ENCODE measurements at places on chromosomes 12 and 14.

DNA sequence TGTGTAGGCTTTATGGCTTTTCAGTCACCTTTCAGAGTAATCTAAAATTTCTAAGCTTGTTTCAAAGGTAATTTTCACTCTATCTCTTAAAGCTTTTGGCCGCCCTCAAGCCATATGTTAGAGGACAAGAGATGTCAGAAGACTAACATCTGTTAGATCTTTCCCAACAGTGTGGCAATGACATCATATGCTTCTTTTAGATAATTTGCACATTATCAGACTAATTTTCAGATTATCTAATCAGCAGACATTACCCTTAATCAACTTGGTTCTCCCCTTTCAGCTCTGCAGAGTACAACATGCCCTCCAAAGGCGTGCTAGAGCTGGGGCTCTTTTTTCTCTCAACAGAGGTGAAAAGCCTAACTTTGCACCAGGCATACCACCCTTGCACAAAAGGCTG is 207.1 kb downstream of the DPF3 start:
- peak; percentile 83 for DNase-seq

DNA sequence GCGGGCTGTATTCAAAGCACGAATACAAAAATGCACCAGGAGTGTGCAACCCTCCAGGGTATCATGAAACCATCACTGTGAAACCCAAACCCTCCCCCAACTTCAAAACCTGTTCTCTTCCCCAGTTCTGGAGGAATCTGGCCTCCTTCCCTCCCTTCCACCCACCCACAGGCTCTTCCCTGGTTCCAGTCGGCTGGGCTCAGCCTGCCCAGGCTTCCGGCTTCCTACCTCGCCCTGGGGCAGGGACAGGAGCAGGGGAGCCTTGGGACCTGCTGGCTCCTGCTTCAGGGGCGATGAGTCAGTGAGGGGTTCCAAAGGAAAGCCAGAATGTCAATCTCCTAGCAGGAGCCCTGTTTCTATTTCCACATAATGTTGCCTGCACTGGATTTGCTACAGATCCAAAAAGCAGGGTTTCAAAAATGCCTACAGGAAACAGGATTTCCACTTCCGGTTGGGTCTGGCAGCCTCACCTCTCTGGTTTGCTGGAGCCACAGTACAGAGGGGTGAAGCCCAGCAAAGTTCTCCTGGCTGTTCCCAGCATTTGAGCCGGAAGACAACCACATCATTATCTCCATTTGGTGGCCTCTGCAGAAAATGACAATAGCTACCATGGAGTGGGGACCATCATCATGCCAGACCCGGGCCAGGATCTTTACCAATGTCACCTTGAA is 278.3 kb downstream of the DPF3 start:
- no peak for DNase-seq

DNA sequence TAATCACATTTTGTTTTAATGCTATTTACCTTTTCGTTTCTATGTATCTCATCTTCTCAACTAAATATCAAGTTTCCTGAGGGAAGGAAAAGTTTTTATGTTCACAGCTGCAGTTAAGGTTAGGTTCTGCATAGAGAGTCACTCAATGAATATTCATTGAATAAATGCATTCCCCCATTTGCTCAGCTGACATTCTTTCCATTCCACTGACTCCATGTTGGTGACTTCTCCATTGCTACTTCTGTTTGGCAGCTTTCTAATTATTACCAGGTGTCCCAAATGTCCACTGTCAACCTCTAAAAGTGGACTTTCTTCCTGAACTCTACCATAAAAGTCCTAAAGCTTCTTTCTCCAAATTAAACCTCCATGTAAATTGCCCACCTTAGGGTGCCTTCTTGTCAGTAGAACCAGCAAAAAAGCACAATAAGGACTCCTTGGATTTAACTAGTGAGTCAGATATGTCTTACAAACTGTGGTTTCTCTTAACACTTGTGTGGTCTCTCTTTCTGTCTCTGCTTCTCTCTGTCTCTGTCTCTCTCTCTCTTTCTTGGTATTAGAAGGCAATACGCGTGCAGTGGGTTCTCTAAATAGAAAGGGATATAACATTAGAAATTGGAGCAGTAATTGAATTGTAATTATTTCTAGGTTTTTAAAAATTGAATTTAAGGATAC is 85.9 kb downstream of the TMEM117 start:
- DNase-seq, result no peak

GRCh38 chr12:14896521-14897169 is 11.0 kb upstream of the MGP start:
- peak; percentile 78 for DNase-seq

GRCh38 chr12:25384893-25385248 is 134.1 kb upstream of the KRAS start:
- peak; percentile 27 for DNase-seq

GRCh38 chr12:7158781-7159609 is 28.8 kb downstream of the CLSTN3 start:
- no peak for DNase-seq

DNA sequence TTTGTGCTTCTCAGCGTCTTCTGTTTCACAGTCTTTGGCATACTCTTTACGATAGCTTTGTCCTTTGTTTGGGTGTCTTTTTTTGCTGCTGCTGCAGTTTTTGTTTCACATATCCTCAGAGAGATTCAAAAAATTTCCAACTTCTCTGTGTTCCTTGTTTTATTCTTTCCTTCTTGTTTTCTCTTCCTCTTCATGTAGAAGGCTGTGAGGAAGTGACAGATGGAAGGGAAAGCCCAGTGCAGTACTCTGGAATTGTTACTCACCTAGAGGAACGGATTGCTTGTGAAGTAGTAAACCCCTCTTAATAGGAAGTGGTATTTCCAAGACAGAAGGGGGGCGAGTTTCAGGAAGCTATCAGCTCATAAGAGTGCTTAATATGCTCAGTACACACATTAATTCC is 1.7 kb downstream of the CREBL2 start:
- no peak for DNase-seq

DNA sequence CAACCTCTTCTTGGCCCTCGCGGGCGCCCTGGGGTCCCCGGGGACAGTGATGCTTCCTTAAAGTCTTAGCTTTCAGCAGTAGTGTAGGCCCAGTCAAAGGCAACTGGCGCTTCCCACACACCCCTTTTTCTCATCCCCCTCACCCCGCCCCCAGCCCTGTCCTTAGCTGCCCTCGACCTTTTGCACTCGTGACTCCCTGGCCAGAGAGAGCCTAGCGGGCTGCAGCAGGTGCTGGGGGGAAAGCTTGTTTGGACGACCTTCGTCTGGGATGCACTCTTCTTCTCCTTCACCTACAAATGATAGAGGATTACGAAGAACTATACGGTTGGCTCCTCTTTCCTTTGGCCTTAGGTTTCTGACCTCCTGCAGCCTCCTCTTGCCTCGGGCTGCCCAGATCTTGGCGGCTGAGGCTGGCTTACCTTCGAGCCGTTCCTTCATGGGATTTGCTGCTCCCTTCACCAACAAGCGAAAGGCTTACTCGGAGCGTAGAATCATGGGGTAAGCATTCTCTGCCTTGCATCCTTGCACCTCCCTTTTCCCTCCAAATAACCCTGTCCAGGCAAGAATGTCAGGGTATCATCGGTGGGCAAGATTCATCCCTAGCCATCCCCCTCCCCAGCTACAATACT is 815 bp downstream of the COQ10A start:
- no peak for DNase-seq

DNA sequence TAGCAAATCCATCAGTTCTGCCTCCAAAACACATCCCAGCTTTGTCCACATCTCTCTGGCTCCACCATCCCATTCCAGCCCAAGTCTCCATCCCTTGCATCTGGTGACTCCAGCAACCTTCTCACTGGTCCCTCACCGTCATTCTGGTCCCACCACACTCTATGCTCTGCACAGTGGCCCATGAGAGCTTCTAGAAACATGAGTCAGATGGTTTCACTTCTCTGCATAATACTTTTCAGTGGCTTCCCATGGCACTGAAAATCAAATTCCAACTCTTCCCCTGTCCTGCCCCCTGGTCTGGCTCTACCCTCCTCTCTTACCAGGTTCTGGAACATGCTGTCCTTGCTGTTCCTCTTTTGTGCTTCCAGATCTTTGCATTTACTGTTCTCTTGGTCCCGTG is 17.2 kb upstream of the C12orf76 start:
- DNase-seq, result no peak

DNA sequence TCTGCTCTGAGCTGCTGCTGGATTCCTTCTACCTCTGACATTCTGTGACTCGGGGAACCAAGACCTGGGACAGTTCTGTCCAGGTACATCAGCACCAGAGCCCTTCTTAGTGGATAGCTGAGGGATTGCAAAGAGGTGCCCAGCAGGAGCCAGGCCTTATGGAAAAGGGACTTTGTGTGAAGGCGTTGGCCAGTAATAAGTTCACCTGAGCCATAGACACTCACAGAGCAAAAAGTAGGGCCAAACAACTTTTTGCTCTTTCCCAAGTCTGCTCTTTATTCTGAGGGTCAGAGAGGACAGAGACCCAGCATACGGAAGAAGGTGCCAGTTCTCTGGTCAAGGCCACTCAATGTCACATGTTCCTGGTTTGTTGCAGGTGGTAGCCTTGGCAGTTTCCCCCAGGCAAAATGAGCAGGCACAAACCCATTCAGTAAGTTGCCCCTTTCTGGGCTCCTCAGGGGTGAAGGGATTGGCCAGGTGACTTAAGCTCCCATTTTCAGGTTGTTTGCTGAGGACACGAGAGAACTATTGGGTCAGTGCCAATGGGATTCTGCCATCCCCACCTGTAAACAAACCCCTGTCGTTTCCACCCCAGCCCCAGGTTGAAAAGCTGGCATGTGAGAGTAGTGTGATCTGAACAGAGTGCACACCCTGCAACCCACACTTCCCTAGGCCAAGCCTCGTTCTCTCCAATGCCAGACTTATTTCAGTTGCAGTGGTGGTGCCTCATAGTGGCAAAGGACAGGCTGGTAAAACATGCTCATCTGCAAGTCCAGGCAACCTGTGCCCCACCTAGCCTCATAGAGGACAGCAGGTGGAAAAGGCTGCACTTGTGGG is 150.3 kb downstream of the SMOC1 start:
- no peak for DNase-seq

- no peak for DNase-seq
Observed at GRCh38 chr14:57754527-57754926, 111.4 kb downstream of the SLC35F4 start.

GRCh38 chr12:553216-554000 is 93.7 kb downstream of the B4GALNT3 start:
- DNase-seq, result no peak

DNA sequence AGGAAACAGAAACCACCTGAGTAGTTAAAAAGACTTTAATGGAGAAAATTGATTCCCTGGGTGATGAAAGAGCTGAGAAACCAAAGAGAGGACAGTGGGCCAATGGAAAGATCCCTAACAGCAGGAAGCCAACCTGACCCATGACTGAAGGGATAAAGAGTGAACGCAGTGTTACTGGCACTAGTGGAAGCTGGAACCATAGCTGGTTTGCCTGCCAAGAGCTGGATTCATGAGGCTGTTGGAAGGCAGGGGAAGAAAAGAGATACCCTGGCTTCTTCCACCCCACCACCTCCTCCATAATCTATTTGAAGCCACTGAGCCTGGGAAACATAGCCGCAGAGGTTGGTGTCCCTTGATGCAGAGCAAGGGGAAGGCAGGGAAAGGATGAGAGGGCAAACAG is 125.5 kb upstream of the PRKD1 start:
- DNase-seq, result no peak

DNA sequence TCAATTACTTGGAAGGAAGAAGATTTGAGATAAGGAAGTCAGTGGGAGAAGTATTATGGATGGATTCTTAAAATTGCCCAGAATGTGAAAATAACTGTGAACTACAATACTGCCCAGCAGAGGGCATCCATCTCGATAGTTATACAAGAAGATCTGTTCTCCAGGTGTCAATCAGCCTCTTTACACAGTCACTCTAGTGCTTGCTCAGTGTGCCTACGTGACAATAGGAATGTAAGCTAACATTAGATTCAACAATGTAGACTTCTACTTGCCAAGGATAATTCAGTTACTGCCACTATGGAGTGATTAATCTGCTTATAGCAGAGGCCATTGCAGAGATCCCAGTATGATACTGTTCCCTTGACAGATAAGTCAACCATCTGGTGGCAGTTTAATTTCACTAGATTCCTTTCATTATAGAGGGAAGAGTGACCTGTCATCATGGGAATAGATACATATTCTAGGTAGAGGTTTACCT is 10.6 kb upstream of the MAP4K5 start:
- peak; percentile 69 for DNase-seq

DNA sequence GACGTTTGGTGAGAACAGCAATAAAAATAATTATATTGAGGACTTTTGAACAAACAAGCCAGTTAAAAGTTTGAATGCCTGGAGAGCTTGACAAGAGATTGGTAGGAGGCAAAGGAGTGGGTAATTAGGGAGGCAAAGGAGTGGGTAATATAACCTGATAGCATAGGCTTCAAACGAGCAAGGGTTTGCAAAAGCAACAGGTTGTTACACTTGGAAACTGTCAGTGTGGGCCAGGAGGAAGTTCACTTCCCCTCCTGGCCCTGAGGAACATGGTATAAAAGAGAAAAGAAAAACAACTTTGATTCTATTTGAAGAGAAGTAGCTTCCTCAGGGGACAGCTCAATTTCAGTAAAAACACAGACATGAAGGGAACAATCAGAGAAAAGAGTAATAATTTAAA is 121.7 kb downstream of the CCER1 start:
- DNase-seq, result no peak

DNA sequence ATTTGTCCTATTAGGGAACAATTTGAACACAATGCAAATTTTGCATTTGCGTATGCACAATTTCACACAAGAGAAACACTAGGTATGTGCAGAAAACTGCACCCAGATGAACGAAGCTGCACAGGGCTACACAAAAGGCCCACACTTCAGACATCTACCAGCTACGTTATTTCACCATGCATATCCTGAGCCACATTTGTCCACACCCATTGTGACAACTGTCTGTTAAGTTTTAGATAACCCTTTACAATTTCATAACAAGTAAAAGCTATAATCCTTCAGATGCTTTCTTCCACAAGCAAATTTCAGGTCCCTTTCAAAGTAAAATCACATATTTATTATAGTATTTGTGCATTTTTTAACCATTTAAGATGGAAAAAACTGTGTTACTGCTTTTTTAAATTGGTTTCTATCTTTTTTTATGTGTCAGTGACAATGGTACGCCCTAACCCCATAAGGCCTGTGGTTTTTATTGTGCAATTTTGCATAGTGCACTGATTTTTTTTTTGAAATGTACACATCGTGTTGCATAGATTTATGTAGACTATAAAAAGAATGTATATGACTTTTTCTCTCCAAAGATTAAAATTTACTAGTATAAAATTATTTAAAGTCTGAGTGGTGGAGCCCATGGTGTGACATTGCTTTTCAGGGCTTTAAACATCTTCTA is 87.8 kb upstream of the BTG1 start:
- no peak for DNase-seq

DNA sequence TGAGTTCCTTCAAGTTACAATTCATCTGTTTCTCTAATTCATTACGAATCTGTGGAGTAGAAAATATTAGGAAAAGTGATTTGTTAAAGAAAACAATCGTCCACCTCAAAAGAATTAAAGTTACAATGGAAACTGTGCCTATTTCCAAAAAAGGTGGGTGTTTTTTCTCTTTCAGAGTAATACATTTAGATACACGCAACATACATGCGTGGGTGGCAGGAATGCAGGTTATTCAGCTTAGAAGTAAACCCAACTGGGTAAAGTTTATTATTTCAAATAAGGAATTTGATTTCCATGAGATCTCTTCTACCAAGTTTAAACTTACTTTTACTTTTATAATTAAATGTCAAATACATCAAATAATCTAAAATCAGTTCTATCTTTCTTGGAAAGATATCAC is 52.2 kb downstream of the SSH1 start:
- no peak for DNase-seq

GRCh38 chr12:109927622-109928021 is 27.5 kb downstream of the TCHP start:
- DNase-seq, result no peak

Measured in NCI-H1694 (cell line).